GM13976 (cell line): ENCODE measurements at places on chromosomes 7 and 10.

GRCh38 chr10:59750155-59750945, 2.9 kb downstream of the MRLN start:
- DNase-seq, result no peak

- DNase-seq, result peak; percentile 47
Measured at GRCh38 chr7:151925446-151926335, 30.6 kb upstream of the GALNTL5 start.

DNA sequence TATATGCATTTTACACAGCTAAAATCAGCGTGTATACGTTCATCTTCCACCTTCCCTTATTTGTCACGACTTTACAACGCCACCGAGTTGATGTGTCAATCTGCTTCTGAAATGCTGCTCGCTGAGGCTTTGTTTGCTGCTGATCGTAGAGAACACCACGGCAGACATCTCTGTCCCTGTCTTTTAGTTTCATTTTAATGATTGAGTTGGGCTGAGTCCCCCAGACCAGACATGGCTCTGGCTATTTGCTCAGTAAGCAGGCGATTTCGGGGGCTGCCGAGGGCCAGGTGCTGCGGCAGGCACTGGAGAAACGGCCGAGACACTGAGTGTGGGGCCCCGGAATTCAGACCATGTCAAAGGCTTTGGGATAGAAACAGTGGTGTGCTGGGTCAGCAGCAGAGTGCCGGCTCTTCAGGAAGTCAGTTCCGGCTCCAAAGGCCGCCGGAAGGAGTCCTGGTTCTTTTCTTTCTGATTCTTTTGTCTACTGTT, 5.0 kb downstream of the LRRC27 start:
- DNase-seq, result no peak

DNA sequence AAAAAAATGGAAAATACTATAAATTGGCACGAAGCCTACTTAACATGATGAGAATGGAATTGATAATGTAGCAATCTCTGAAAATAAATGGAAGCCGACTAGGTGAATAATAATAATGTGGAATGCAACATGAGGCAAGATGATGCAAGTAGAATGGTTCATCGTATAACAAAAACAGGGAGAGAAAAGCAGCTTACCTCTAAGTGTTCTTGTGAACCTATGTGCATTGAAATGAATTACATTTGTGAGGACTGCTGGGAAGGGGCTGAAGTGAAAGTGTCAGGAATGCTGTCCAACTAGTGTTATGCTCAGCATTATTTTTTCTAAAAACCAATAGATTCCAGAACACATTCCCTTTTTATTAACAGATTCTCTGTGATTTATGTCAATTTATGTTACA, 440.6 kb upstream of the LRRN3 start:
- no peak for DNase-seq

GRCh38 chr7:156999958-157000726, 10.3 kb downstream of the MNX1 start:
- DNase-seq, result peak; percentile 66

- no peak for DNase-seq
Measured at GRCh38 chr7:135270577-135271254, 37.1 kb downstream of the STRA8 start.

DNA sequence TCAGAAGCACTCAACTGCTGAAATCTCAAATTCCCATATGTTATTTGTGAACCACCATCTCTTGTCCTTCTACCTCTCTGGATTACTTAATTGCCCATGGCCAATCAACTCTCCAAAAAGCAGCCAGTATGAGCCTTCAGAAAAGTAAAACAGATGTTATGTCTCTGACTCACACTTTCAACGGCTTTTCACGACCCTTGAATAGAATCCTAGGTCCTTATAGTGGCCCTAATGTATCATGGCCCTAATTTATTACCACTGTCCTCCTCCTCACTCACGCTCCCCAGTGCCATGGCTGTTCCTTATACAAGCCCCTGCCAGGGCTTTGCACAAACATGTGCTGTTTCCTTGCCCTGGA, 20.0 kb downstream of the ZNF438 start:
- DNase-seq, result no peak

GRCh38 chr7:956031-956430, 1.6 kb upstream of the ADAP1 start:
- no peak for DNase-seq

DNA sequence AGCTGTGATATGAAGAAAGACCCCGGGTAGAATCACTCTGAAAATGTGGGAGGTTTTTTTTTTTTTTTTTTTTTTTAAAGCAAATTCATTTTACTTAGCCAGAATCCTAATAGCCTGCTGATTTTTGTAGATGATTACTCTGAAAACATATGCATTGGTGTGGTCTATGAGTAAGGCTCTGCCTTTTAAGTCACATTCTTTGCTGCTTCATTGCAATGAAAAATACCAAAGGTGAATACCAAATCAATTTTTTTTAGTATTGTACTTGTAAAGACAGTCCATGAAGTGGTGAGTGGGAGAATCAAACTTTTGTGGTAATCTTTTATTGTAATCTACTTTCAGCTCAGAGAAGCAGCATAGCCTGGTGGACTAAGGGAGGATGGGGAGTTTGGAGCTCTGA, 130.3 kb downstream of the SDK1 start:
- no peak for DNase-seq

DNA sequence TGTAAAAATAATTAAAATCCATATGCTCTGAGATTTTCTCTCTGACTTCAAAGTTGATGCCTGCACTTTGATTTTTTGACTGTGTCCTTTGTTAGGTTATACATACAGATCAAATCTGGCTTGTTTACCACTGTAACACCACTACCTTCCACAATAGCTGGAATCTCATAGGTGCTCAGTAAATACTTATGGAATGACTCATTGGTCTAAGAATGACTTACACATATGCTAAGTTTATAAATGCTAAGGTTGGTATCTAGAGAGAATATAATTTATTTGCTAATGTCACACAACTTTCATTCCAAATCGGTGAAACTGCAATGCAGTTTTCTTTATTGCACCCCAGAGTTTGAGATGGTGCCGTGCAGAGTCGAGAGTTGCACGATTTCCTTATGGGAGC, 578.5 kb downstream of the SH2D4B start:
- DNase-seq, result no peak

GRCh38 chr10:106446920-106447319, 717.6 kb downstream of the SORCS1 start:
- DNase-seq, result no peak

DNA sequence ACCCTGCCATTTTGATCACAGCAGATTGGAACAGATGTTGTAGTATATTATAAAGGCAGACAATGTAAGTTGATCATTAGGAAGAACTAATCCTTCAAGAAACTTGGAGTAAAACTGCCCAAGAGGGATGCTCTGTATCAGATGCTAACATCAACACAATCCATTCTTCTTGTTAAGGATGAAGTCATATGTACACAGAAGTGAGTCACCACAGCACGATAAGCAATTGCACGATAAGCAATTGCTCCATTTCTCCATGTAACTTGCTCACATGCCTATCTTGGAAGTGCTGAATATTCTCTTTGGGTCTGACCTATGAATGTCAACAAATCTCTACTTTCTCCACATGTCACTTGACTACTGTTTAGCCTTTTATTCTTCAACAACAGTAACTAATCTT, 41.5 kb upstream of the DMTF1 start:
- no peak for DNase-seq

GRCh38 chr7:20964281-20964918, 177.7 kb upstream of the SP8 start:
- no peak for DNase-seq

GRCh38 chr7:151661587-151661986, 141.9 kb upstream of the RHEB start:
- DNase-seq, result no peak

DNA sequence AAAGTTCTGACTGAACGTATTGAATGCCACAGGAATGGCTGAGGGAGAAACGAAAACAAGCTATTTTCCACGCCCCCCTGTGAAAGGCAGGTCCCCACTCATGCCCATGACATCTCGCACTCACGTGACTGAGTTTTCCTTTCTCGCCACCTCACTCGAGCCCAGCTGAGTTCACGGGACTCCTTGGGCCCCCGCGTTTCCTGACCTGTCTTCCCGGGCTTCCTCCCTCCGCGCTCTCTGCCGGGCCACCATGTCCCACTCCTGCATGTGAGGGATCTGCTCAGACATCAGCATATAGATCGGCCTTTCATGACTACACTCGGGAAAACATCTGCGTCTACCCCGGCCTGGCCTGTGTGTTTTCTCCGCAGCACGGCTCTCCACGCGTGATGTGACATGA, 226.0 kb upstream of the ADARB2 start:
- no peak for DNase-seq
